ENCODE measurements at places on chromosomes 7 and 10.

GRCh38 chr7:142562688-142563087 lies 186.6 kb upstream of the PRSS1 start:
- no peaks in the 10 kb centered on the region for H3K36me3 ChIP-seq
- no peak overlapping the region for H3K27ac ChIP-seq
- peaks cover 22% of the 10 kb centered on the region for H3K27me3 ChIP-seq
- no peak overlapping the region for H3K4me3 ChIP-seq

GRCh38 chr10:72038458-72039001 lies 49.8 kb downstream of the SPOCK2 start:
- ATAC-seq = no peak
- no peak overlapping the region for H3K4me3 ChIP-seq
- no peaks in the 10 kb centered on the region for H3K36me3 ChIP-seq
- H3K27ac ChIP-seq = no peak overlapping the region
- H3K4me1 ChIP-seq = peaks cover 9% of the 10 kb centered on the region

DNA sequence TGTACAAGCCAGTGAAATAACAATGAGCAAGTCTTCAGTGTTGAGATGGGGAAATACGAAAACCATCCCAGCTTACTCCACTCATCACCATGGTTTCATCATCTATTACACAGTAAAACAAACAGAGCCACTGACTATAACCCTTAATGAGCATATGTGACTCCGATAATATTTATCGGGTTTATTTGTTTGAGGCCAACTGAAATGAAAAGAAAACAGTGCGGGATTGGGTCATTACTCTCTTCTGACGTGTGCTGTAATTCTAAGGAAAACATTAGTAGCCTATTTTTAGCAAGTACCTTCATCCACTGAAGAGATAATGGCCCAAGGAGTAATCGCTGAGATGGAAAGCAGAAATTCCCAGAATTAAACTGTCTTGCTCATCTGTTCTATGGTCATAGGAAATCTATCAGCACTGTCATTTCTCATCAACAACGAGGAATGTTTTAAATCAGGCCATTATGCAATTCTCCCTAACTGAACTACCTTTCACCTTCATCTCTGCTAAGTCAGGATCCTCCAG lies 716.5 kb downstream of the INHBA start:
- no peaks in the 10 kb centered on the region for H3K27me3 ChIP-seq
- ATAC-seq = peak; percentile 90
- H3K36me3 ChIP-seq = no peaks in the 10 kb centered on the region

- H3K27ac ChIP-seq = no peak overlapping the region
- peaks cover 95% of the 10 kb centered on the region for H3K27me3 ChIP-seq
- H3K36me3 ChIP-seq = no peaks in the 10 kb centered on the region
- no peak overlapping the region for H3K4me3 ChIP-seq
Observed at GRCh38 chr10:86368987-86369386, 2.4 kb upstream of the GRID1 start.

DNA sequence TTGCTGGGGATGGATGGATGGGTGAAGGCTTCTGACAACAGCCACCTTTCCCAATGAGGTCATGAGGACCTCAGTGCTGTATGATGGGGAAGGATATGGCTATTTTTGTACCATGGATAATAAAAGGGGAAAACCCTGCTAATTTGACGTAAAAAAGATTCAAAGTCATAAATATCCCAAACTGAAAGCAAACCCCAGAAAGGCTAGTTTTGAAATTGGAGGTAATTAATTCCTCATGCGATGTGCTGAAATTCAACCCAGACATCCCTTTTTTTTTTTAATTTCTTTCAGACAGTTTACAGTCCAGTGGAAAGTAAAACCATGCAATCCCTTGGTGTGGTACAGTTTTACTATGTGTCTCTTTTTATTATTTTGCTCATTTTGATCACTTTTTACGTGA lies 254.5 kb upstream of the BMPER start:
- no peaks in the 10 kb centered on the region for H3K36me3 ChIP-seq
- H3K27me3 ChIP-seq = no peaks in the 10 kb centered on the region
- no peak for ATAC-seq
- H3K27ac ChIP-seq = no peak overlapping the region
- H3K4me1 ChIP-seq = no peaks in the 10 kb centered on the region

GRCh38 chr7:133300811-133301210 lies 47.9 kb downstream of the EXOC4 start:
- ATAC-seq = no peak
- no peak overlapping the region for H3K4me3 ChIP-seq
- no peaks in the 10 kb centered on the region for H3K27me3 ChIP-seq
- no peaks in the 10 kb centered on the region for H3K4me1 ChIP-seq
- no peak overlapping the region for H3K27ac ChIP-seq
